ENCODE measurements at places on chromosomes 11 and 22.

GRCh38 chr11:68037411-68038225, 1.2 kb upstream of the TCIRG1 start:
- no peak for DNase-seq

DNA sequence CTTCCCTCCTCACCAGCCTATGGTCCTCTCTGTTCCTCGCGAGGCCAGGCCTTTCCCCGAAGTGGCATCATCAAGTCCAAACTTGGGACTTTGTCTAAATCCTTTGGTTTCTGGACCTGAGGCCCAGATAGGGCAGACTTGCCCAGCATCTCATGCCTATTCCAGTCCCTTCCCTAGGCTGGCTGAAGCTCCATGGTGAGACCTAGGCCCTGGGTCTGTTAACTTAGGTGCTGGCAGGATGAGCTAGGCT, 11.5 kb downstream of the RELA start:
- no peak for DNase-seq

DNA sequence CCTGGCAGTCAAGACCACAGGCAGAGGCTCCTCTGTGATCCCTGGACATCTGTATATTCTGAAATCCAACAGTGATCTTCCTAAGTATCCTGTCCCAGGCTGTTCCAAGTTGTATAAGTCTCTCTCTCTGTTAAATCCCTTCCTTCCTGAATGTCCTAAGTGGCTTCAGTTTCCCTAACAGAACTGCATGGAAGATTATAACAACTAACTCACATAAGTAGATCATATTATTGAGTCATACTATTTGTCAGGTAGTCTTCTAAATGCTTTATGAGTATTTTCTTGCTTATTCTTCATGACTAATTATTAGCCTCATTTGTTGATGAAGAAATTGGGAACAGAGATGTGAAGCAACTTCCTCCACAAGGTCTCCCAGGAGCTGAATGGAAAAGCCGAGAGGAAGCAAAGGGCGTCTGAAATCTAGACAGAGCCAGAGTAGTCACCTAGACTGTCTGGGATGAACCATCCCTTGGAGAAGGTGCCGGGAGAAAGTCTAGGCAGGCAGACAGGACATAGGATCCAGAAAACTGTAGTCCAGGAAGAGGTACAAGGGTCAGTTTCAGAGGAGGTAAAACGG, 93.2 kb upstream of the FAT3 start:
- DNase-seq, result no peak

GRCh38 chr22:44718418-44718817, 16.4 kb downstream of the PRR5 start:
- no peak for DNase-seq

GRCh38 chr11:28621753-28622152, 513.6 kb downstream of the METTL15 start:
- DNase-seq, result no peak

GRCh38 chr11:81331611-81332235, 1401.9 kb downstream of the FAM181B start:
- no peak for DNase-seq

DNA sequence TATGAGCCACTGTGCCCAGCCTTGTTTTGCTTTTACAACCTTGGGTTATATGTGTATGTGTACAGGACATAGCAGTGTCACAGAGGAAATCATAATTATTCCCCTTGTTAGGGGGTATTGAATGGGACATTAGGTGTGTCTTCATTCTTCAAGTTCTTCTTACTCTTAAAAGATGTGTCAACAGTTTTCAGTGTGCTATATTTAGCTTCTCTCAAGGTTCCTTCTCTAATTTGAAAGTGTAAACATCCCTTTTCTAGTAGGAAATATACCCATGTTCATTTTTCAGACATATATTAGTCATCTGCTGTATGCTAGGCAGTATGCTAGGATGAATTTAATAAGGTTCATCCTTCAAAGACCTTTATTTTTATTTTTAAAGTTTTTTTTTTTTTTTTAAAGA, 17.1 kb downstream of the PCF11 start:
- DNase-seq, result no peak

DNA sequence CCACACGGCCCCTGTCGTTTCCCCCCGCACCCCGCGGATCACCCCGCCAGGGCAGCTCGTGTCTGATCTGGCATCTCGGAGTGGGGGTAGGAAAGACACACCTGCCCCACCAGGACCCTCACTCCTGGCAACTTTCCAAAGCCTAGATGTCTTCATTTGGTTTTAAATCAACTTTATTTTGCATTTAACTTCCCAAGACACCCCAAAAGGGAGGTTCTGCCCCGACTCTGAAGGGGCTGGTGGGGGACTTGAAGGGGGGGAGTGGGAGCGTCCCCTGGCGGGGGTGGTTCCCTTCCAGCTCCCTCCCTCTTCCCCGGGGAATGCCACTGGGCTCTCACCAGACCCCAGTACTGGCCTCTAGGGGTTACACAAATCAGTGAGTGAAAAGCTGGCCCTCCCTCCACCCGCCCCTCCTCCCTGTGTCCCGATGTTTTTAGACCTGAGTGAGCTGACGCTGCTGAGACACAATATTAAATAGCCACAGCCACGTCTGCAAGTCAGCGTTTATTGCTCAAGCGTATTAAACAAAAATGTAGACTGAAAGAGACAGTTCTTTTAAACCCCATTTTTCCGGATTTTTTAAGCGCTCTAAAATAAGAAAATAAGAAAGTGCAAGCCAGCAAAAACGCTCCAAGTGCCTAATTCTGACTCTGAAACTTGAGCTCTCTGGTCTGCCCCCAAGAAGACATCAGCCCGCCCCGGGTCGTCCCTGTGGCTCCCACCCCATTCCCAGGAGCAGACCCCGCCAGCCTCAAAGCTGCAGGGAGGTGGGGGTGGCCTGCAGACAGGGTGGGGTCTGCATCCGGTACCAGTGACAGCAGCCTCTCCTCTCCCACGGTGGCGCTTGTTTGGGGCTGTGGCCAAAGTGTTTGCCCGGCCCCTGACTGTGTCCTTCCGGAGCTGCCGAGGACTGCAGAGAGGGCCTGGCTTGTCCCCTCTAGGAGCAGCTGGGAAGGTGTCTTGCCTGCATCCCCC, 1.1 kb upstream of the TTLL8 start:
- DNase-seq, result no peak

DNA sequence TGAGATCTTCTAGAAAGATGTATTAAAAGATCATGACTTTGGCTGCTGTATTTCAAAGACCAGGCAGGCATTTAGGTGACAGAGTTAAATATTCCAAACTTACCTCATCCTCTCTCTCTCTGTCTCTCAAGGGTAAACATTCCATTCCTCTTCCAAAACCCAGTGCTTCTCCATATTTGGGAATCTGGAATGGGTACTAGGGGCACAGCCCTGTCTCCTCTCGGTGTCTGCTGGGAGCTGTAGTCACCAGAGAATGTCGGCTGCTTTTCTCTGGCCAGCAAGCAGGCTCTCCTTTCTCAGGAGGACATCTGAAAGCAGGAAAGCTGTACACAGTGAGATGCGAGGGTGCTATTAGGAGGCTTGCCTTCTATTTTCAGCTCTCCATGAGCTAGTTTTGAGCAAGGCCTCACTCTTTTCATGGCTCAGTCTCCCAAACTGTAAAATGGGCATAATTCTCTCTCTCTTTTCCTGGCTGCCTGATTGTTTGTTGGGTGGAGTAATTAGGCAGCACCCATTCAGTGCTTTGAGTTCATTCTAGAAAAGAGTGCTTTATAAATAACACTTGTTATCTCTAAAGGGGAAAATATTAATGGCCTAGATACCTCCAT, 9.3 kb upstream of the PEX26 start:
- DNase-seq, result no peak

- no peak for DNase-seq
Measured at GRCh38 chr11:76745561-76746207, 37.5 kb upstream of the TSKU start.

- DNase-seq, result no peak
Measured at GRCh38 chr11:61978703-61979661, 11.5 kb upstream of the FTH1 start.

DNA sequence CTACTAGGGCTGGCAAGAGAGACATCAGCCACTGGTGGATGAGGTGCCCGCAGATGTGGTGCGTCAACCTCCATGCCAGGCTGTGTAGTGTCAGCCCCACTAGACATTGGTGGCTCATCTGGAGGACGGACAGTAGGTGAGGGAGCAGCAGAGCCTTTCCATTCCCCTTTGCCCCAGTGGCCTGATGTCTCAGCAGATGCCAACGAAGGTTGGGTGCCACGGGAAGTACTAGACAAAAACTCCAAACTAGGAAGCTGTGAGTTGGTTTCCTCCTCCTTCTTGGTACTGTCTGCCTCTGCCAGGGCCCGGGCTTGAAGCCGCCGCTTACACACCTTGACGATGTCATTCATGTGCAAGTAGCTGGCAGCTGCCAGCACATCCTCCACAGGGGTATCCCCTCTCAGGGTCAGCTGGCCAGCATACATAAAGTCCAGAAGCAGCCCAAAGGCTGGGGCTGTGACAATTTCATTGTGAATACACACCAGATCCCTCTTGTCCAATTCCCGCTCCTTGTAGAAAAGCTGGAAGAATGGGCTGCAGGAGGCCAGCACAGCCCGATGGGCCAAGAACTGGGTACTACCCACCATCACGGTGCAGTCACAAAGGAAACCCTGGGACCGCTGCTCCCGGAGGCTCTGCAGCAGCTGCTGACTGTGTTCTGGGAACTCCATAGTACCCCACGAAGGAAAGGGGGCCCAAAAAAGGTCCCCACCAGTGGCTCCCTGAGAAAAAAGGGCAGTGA, 795 bp downstream of the ZBTB3 start:
- no peak for DNase-seq

DNA sequence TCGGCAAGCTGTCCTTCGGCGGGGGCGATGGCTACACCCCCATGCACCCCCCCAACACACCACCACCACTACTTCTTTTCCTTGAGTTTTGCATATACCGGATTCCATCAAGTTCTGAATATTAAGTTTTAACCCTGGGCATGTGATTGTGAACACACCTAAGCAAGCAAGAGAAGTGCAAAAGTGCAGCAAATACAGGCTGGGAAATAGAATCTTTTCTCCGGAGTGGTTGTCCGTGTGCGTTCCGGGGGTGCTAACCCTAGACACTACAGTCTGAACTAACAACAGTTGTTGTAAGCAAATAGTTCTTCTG, 574 bp downstream of the PRSS23 start:
- DNase-seq, result no peak

- DNase-seq, result no peak
Measured at GRCh38 chr11:81342966-81343365, 1390.7 kb downstream of the FAM181B start.

DNA sequence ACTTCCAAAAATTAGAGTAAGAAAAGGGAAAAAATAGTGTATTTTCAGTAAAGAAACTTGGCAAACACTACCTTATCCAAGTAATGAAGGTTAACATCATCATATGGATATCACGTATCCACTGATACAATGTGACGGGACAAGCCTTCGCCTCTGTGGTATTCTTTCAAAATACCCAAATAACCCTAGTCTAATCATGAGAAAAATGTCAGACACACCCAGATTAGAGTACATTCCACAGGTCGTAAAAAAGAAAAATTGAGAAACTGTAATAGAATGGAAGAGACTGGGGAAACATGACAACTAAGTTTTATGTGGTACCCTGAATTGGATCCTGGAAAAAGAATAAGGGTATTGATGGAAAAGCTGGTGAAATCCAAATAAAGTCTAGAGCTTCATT, 48.9 kb downstream of the NARS2 start:
- no peak for DNase-seq

- DNase-seq, result no peak
Measured at GRCh38 chr11:134995741-134996140, 583.7 kb upstream of the B3GAT1 start.

- no peak for DNase-seq
Measured at GRCh38 chr22:21766691-21767462, 31.3 kb upstream of the YPEL1 start.

DNA sequence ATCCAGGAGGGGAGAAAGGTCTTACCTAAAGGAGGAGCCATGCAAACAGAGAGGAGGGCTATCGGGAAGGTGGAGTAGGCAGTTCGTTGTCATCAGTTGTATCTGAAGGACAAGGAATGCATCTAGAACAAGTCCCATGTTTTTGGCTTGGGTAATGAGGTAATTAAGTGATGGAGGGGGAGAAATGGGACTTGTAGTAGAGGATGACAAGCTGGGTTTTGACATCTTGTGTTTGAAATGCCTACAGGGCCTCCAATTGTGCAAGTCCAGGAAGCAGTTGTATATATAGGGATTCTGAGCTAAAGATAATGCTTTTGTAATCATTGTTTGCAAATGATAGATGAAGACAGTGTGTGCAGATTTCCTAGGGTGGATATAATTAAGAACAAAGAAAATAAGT, 622.8 kb downstream of the NTM start:
- no peak for DNase-seq

GRCh38 chr11:128214263-128214662, 373.1 kb downstream of the ETS1 start:
- no peak for DNase-seq

DNA sequence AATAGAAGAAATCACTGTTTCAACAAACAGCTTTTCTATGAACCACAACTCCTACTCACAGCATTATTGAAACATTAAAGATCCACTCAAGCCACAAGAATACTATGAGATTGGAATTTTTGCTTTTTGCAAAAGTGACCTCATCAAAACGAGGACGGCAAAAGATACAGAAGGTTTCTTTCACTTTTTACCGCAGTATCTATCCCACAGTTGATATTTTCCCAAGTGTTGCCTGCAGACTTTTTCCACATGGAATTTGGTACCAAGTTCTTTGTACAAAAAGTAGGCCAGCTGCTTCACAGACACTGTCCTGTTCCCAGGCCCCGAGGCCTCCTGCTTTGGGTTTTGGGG, 204.0 kb downstream of the TBC1D22A start:
- no peak for DNase-seq

DNA sequence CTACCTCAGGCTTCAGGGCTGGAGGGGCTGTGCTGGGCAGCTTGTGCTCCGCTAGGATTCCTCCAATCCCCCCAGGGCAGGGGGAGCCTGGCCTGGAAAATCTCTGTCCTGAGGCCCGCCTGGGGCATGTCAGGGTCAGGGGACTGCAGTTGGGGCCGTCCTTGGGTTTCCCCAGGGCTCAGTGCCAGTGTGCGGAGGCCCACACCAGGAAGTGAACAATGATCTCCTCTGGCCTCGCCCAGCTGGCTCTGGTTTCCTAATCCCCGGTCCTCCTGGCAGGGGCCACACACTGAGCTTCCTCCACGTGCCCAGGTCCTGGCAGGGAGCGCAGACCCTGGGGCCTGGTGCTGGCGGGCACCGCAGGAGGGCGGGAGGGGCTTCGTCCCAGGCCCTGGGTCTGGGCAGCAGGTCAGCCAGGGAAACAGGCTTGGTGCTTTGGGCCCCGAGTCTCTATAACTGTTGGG, 1.4 kb upstream of the MUC2 start:
- DNase-seq, result no peak

- DNase-seq, result no peak
Measured at GRCh38 chr11:109547356-109548027, 125.5 kb downstream of the C11orf87 start.

DNA sequence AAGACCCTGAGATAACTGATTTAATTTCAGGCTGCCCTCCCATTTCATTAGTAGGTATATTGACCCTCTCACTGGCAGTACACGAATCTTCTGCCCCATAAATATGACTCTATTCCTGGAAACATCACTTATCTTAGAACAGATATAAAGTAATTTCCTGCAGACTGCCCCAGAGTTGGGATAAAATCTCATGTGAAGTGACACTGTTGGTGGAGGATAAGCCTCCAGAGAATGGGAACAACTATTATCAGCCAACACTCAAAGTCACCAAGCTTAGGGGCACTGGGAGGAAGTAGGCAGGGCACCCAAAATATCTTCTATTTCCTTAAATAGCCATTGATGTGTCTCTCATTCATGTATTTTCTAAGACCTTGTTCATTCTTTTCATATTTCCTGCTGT, 8.2 kb downstream of the OR51B5 start:
- DNase-seq, result no peak

- DNase-seq, result no peak
Measured at GRCh38 chr11:43507171-43507570, 148.5 kb downstream of the TTC17 start.

- no peak for DNase-seq
Measured at GRCh38 chr22:44894782-44895181, 115.0 kb downstream of the PHF21B start.
